Endodermal cell (in vitro differentiated cells): ENCODE measurements at places on chromosomes 6 and 20.

DNA sequence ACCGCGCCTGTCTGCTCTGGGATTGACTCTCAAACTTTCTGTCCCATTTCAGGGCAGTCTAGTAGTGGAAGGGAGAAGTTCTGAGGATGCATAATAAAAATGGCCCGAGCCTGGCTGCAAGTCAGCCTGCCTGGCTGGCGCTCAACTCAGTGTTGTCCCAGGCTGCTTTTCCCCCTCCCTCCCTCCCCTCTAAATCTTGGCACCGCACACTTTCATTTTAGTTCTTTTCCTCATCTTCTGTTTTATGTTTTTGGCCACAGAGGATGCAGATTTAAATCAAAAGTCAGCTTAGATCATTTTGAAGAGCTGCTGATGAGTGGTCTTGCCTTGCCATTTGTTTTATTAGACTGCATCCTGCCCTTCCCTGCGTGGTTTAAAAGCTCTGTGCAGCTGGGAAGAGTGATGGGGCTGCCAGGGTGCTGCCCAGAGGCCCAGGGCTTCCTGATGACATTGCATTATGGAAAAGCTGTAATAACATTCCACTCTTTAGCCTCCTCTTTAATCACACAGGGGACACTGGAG lies 6.5 kb upstream of the UQCC2 start:
- DNase-seq: no peak

DNA sequence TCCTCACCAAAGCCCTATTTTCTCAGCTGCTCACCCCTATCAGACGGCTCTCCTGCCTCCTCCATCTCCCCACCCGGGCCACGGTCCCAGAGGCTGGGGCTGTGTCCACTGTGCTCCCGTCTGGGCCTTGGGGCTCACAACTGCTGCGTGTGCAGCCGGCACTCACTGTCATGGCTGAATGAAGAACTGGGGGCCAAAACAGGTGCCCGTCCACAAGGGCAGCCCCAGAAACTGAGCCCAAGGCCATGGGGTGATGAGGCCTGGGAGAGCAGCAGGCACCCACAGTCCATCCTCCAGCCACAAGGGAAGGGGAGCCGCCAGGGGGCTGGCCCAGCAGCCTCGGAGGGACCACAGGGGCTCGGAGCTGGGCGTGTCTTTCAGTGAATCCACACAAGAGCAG lies 159.5 kb downstream of the DLL1 start:
- peak; percentile 42 for DNase-seq

DNA sequence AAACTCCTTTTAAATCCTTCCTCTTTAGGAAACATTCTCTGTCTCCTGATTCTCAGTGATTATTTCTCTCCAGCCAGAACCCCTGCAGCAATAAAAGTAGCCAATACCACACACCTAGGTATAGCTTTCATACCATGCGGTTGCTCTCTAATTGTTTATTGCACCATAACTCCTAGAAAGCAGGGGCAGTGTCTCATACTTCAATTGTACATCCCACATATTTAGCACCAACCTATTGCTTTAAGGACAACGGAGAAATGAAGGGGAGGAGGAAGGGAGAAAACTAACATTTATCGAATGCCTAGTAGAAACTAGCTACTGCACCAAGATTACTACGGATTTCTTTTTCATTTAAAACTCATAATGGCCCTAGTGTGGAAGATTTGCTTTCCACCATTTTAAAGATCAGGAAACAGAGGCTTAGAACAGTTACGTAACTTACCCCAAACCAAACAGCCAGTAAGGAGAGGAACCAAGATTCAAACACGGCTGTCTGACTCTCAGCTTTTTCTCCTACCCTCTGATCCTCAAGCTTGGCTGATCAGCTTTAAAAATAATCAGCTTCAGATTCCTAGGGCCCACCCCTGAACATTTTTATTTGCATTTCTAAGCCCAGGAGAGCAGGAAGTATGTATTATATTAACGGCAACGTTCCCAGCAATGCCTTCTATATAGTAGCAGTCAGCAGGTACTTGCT lies 43.4 kb upstream of the ATXN1 start:
- DNase-seq: no peak

GRCh38 chr6:85865420-85866369 lies 223.0 kb upstream of the SYNCRIP start:
- DNase-seq: no peak

DNA sequence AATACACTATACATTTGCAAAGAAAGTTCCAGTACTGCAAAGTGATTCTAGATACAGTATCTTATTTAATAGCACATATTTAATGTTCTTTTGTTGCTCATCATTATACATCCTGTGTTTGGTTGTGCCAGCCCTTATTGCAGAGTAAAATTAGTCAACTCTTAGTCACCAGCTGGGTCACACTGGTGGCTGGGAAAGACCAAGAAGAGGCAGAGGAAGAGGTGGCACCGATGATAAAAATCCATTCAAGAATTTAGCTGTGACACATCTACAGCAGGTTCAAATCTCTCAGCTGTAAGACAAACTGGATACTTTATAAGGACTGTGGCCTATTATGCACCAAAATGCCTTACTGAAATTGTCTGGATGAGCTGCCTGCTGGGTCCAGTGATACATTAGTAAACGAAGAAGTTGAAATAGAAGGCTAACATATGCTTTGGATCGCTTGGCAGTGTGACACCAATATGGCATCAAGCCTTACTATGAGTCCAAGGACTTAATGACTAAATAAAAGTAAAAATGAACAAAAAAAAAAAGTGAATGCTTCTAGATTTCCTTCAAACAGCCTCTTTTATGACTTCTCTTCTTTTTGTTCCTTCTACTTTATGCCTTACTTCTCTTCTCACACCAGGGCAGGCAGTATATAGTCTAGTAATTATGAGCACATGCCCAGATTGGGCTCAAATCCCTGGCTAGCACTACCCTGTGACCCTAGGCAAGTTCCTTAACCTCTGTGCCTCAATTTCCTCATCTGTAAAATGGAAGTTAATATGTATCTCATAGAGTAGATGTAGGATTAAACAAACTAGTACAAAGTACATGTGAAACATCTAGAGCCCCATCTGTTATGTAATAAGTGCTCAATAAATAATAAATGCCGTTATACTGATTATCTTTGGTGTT lies 29.4 kb upstream of the RNF8 start:
- no peak for DNase-seq

DNA sequence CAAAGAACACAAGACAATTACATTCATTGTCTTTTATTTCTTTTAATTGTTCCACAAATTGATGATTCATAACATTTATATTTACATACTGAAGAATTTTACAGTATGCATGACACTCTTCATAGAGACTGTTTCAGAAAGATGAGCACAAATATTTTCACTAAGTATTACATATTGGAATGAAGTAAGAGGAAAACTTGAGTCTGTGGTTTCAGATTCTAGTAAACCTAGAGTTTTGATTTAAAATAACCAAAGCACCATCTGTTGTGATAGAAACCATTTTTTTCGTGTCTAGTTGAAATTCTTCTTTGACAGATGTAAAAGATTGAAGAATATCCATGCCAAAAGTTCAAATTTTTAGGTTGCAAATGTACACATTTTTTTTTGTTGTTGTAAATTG lies 32.1 kb upstream of the OPN5 start:
- DNase-seq: no peak

- DNase-seq: no peak
These were observed 319.6 kb upstream of the POU3F2 start for GRCh38 chr6:98514796-98515195.

- DNase-seq: no peak
These were observed 356.9 kb downstream of the ARHGAP18 start for GRCh38 chr6:129353067-129353466.

DNA sequence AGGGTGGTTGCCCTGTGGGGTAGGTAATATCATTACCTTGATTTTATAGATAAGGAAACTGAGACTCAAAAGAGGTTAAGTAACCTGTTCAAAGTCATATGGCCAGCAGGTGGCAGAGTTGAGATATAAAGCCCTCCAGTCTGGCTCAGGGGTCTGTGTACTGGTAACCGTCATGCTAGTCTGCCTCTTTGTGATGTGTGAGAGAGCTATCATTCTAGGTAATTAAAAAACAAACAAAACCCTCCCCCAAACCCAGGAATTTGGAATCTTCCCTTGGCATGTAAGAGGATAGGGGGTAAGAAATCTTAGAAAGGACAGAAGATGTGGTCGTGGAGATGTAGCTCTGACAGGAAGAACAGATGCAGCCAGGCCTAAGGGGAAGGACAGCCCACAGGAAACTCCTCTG lies 206.0 kb downstream of the CDC5L start:
- DNase-seq: peak; percentile 92

GRCh38 chr6:44251576-44252524 lies 4.9 kb downstream of the HSP90AB1 start:
- no peak for DNase-seq

DNA sequence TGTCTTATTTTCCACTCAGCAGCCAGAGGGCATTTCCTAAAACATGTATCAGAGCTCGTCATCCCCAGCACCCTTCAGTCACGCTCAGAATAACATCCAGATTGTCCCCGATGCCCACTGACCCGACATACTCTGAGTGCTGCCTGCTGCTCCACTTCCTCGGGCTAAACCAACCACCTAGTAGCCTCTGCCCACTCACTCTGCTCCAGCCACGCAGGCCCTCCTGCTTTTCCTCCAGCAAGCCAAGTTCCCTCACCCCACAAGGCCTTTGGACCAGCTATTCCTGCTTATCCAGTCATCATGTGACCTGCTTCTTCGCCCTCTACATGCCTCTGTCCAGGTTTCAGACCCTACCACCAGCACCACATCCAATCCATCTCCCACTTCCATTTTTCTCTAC lies 454.2 kb downstream of the CD83 start:
- DNase-seq: no peak

- no peak for DNase-seq
These were observed 490.9 kb upstream of the NRSN1 start for GRCh38 chr6:23635150-23635549.

DNA sequence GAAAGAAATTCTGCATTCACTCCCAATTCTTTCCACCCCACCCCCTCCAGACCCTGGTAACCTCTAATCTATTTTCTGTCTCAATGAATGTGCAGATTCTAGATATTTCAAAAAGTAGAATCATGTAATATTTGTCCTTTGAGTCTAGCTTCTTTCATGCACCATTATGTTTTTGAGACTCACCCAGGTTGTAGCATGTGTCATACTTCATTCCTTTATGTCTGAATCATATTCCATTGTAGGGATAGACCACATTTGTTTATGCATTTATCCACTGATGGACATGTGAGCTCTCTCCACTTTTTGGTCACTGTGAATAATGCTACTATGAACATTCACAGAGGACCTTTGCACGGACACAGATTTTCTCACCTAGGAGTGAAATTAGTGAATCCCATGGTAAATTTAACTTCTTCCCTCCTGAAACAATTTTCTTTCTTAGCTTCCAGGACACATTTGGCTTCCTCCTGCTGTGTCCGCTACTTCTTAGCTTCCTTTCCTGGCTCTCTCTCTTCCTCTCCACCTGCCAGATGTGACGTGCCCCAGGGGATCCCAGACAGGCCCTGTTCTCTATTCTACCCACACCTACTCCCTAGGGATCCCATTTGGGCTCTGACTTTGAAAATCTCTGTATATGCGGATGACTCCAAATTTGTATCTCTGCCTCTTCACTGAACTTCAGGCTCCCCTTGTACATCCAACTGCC lies 24.1 kb upstream of the ARFGEF2 start:
- DNase-seq: peak; percentile 34

GRCh38 chr6:4412488-4412887 lies 277.1 kb upstream of the ECI2 start:
- no peak for DNase-seq

GRCh38 chr6:31676904-31677303 lies 4.0 kb downstream of the LY6G5C start:
- DNase-seq: no peak

- no peak for DNase-seq
These were observed 24.2 kb downstream of the EDN3 start for GRCh38 chr20:59324521-59325141.

DNA sequence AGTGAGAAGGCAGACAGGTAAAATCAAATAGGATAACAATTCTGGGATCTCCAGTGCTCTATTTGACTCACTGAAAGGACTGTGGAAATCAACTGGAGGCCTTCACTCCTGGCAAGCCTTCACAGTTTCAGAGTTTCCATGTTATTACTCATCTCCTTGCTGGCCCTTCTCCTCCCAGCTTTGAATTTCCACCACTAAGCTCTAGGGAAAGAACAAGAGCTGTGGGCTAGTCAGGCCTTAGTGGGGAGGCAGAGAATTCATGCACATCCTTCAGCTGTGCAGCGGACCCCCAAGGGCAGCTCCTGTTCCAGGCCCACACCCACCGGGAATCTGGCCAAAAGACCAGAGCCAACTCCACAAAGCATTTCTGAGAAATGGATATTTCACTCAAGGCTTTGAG lies 26.0 kb downstream of the MYLIP start:
- no peak for DNase-seq

- no peak for DNase-seq
These were observed 38.8 kb upstream of the KHDRBS2 start for GRCh38 chr6:62324834-62325233.

- no peak for DNase-seq
These were observed 14.6 kb upstream of the IFT52 start for GRCh38 chr20:43576108-43576507.

DNA sequence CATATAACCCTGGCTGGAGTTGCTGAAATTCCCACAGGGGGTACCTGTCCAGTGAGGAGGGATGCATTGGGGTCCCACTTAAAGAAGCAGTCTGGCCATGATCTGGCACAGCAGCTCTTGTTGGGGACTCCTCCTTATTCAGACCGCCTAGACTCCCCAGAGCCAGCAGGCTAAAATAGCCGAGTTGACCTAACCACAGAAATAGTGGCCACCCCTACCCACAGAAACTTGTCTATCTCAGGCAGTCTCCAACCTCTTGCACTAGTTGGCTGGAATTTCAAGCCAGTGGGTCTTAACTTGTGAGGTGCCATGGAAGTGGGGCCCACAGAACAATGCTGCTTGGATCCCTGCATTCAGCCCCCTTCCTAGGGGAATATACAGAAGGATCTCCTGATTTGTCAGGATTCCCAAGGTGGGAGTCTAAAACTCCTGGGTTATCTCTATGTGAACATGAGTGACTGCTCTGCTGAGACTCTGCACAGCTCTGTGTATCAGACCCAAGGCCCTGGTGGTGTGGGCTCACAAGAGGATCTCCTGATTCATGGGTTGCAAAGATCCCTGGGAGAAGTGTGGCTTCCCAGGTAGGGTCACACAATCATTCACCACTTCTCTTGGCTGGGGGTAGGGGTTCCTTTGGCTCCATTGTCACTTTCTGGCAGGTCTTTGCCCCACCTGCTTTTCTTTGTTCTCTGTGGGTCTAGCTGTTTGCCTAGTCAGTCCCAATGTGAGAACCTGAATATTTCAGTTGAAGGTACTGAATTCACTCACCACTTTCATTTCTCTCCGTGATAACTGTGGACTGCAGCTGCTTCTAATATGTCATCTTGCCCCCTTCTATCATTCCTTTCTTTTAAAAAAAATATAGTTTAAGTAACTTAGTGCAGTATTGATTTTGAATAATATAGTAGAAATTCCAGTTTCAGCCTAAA lies 65.5 kb upstream of the CLVS2 start:
- no peak for DNase-seq

- peak; percentile 94 for DNase-seq
These were observed 557 bp upstream of the DYNLRB1 start for GRCh38 chr20:34515484-34516246.

DNA sequence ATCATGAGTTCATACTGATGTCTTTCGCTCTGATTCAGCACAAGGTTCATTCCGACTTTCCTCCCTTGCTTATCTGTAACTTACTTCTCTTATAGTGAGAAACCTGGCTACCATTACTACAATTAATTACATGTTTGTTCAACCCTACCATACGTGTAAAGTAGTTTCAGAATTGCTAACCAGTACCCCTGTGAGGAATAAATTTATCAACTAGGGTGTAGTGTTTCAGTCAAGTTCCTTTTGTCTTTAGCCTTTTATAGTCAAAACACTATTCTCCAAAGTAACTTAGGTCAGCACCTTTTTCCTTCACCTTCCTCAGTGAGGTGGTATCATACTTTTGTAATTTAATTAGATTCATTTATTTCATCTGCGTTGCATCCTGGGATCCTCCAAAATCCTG lies 64.9 kb downstream of the MAP3K4 start:
- DNase-seq: no peak
